ENCODE measurements at places on chromosomes 7 and 10.

DNA sequence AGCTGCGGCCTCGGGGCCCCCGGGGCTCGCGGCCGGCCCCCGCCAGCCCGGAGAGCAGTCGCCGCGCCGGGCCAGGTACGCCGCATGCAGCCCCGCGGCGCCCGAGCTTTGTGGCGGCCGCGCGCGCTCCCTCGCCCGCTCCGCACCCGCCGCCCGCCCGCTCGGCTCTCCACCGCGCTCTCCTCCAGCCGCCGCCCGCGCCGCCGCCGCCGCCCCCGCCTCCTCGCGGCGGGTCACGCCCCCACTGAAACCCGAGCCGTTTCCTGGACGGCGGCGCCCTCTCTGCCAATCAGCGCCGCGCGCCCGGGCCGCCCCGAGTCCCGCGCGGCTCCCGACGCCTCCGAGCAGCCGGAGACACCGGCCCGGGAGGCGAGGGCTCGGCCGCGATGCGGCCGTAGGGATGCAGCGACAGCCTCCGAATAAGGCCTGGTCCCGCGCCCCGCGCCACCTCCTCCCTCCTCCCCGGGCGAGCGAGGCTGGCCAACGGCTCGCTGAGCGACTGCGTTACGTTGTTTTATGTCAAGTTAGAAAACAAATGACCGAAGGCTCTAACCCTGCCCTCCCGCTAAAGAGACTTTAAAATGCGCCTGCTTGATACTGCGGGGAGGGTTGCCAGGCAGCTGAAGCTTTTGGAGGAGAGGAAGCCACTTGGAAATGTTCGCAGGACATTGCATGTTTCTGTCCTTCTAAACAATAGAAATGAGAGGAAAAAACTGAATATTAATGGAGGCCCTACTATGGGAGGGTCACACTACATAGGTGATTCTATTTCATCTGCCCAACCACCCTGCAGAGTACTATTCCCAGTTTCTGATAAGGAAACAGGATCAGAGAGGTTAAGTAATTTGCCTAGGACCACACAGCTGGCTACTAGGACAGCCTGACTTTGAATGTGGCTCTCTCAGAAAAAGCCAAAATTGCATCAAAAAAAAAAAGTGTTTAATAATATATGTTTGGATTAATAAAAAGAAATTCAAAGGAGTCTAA is at the start of gene FGFR2:
Gene FGFR2 (minus strand): TSS at position 182 of the 987 bp plus-strand sequence. CDS start 4,627 bp downstream, outside the sequence.
- peak; percentile 79 for DNase-seq

- no peak for DNase-seq
These were observed 22.2 kb downstream of the TSPAN15 start for GRCh38 chr10:69473304-69473990.

DNA sequence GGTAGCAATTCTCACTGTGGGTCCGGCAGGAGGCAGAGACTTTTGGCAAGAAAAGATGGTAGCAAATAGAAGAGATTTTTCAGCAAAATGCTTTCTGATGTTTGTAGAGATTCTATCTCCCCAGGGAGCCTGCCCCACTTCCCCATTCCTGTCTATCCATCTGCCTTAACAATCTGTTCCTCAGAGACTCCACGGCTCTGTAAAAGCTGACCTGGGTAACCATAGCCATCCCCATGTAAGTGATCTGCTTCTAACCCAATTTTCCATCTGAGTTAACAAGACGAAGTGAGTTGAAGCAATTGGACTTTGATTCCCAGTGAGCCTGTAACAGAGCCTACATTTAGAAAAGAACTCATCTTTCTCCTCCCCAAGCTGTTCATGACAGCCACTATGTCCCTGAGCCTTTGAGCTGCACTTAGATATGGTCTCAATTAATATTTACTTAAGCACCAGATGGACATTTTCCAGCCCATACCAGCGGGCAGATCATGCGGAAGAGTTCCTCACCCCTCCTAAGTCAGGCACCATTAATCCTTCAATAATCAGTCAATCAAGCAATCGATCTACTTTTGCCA is 896.1 kb downstream of the CCSER2 start:
- no peak for DNase-seq

GRCh38 chr7:141522657-141523342 is 28.4 kb upstream of the AGK start:
- no peak for DNase-seq

DNA sequence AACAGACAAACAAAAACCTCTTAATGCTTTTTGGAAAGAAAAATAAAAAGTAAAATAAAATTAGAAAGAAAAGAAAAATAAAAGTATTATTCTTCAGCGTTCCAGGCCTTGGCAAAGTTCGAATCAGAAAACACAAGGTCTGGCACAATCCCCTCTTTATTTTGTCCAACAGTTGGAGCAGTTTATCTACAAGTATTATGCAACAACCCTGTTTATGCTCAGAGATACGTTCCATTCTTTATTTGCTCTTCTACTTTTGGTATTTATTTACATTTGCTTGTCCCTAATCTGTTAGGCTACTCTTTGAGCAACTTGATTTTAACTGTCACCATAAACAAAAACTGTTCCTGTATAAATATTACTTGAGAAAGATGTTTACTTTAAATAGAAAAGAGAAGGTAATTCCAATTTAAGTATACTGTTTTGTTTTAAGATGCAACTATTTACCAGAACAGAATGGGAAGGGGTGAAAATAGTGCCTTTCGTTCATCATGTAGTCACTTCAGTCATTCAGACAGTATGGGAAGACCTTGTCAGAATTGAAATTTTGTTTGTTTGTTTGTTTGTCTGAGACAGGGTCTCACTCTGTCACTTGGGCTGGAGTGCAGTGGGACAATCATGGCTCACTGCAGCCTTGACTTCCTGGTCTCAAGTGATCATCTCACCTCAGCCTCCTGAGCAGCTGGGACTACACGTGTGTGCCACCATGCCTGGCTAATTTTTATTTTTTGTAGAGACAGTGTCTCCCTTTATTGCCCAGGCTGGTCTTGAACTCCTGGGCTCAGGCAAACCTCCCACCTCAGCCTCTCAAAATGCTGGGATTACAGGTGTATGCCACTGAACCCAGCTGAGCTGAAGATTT is 5.7 kb downstream of the PDK4 start:
- DNase-seq: no peak

- DNase-seq: peak; percentile 86
These were observed 16.9 kb upstream of the ZFAND2A start for GRCh38 chr7:1176891-1177373.
